ENCODE measurements at places on chromosomes 1 and 21.

DNA sequence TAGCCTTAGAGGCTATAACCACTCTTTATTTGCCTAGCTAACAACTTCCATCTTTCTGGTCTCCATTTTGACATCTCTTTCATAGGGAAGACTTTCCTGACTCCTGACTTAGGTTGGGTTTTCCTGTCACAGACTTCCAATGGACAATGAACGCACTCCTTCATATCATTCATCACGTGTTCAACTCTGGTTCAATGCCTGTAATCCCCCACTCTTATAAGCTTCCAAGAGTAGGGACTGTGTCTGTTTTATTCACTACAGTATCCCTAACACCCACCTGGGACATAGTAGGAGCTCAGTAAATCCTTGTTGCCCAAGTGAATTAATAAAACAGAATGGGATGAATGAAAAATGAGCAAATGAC, 4.6 kb downstream of the SLAMF1 start:
- DNase-seq, result no peak

DNA sequence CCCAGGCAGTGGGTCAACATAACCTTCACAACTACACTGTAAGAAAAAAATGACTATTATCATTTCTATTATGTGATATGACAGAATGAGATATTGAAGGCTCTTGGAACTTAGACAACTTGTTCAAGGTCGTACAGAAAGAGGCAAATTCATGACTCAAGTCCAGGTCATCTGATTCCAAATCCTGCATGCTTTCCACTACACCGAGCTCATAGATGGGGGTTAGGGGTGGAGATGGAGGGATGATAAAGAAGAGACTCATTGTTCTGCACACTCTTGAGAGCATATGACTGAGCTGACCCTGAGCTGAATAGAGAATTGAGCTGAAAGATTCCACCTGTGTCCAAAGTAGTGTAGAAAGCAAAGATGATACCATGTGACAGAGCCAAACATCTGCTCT, 2.8 kb downstream of the FCRL6 start:
- DNase-seq, result no peak

DNA sequence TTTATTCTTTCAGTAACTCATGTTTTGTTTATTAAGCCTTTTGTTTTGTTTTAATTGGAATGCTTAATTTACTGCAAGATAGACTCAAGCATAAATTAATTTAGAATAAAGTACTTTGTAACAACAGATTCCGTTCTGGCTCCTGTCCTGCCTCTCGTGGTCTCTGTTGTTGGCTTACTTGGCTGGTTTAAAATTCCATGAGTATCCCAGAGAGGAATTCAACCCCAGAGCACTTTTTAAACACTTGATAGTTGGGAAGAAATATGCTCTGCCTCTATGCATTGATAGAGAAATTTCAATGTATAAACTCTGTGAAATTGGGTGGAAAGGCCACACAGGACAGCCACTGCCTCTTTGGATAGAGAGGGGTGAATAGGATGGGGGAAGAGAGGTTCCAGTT, 89.7 kb downstream of the ATP5PO start:
- DNase-seq, result no peak

GRCh38 chr1:213067352-213067751, 16.3 kb downstream of the RPS6KC1 start:
- no peak for DNase-seq

- DNase-seq, result no peak
Measured at GRCh38 chr21:41396558-41397075, 29.4 kb upstream of the MX1 start.

DNA sequence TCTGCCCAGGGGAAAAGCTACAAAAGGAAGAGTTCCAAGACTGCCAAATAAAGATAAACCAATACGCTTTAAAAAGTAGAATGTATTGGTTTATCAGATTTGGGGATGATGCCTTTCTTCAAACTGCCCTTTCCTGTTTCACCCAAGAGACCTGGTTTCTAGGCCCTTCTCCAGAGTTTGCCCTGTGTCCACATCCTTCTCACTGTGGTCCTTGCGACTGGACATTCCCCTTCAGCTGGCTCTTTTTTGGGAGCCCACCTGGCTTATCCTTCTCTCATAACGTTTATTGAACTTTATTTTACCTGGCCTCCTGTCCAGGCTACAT, 490 bp upstream of the CZIB start:
- no peak for DNase-seq

- no peak for DNase-seq
Measured at GRCh38 chr1:81799939-81800694, 617 bp upstream of the ADGRL2 start.

DNA sequence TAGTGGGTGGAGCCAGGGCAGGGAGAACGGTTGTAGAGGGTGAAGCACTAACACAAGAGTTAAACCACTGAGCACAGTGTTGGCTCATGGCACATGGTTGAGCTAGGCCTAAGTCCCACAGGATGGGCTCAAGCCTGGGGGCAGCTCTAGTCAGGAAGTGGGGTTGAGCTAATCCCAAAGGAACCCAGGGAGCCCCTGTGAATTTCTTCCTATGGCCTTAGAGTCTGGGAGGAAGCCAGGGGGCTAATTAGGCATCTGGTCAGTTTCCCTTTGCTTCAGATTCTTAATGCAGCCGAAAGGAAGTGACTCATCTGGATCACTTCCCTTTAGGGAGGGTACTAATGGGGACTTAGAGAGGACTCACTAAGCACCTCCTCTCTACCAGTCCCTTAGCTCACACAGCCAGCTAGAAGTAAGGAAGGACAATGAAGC, 10.1 kb downstream of the CFAP45 start:
- no peak for DNase-seq

DNA sequence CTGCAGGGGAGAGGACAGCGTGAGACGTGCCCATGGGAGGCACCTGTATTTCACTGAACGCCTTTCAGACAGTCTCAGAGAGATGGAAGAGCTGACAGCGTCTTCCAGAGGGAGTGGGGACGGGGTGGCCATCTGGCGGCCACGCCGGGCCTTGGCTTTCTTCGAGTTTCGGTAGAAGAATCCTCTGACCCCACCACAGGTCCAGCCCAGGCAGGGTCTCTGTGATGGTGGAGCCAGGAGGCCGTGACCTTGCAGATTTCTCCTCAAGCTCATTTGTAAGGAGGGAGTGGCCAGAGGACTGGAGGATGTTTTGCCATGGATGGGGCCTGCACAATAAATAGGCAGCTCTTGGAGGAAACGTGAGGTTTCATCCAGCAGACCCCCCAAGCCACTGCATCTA, 47.6 kb upstream of the ADARB1 start:
- DNase-seq, result no peak

DNA sequence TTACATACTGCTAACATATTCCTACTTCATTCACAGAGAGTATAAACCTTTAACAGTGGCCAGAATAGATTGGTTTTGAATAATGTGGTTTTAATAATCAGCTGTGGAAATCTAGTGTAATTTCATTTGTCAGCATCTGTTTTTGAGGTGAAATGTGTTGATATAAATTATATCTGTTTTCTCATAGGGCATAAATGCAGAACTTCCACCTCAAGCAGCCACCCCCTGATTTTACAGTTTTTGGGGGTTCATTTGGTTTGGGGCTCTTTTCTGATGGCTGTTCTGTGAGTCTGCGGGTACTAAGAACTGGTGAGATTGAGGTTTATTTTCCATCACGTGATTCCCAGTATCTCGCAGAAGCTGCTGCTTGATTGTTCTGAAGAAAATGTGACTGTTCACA, 23.2 kb downstream of the EDARADD start:
- no peak for DNase-seq

DNA sequence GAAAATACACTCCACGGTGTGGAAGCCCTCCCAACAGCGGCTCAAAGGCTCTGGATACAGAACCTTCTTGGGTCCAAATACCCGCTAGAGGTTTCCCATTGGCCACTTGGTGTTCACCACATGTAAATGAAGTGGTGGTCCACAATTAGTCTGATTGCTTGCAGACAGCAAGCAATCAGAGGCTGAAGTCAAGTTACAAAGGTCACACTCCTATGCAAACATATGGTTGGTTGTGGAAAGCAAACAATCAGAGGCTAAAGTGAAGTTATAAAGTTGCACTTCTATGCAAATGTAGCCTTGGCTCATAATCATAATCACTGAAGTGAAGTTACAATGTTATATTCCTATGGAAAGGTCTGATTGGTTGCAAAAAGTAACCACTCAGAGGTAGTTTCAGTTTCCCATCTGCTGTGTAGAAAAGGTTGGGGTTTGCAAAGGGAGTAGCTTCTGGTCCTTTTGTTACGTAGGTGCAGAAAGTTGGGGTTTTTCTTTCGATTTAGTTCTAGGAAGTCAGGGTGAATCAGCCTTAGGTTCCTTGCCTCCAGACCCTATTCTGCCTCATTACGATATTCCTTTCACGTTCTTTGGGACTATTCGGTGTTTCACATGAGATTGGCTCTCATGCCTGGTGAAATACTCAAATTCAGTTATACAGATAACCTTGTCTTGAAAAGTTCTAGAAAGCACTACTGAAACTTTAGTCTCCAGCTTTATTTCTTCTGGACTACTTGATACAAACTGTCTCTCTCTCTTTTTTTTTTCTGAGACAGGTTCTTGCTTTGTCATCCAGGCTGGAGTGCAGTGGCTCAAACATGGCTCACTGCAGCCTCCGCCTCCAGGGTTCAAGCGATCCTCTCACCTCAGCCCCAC, 36.7 kb upstream of the MTF2 start:
- peak; percentile 1 for DNase-seq

DNA sequence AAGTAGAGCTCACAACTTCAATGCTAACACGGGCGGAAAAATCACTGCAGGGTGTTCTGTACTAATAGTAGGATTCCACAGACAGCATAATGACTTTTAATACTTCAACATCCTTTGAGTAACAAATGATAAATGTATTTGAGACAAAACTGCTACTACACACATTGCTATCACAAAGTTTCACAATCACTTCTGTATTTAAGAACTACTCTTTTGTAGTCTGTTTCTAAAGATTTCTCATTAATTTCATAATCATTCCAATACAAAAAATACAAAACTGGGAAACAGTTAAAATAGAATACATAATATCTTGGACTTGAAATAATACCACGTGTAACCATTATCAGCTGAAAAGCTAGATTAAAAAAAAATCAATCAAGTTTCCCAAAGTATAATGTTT, 2.7 kb downstream of the HMGN1 start:
- no peak for DNase-seq

GRCh38 chr1:230632273-230632873, 9.9 kb upstream of the COG2 start:
- no peak for DNase-seq

GRCh38 chr1:59384443-59384842, 87.5 kb downstream of the FGGY start:
- DNase-seq, result no peak

- no peak for DNase-seq
Measured at GRCh38 chr1:111747282-111747734, 8.1 kb upstream of the INKA2 start.

- DNase-seq, result peak; percentile 100
Measured at GRCh38 chr1:110963691-110964454, at the start of gene LRIF1. LRIF1 (minus strand) TSS chr1:110963922; CDS start chr1:110963688, 234 bp downstream.

DNA sequence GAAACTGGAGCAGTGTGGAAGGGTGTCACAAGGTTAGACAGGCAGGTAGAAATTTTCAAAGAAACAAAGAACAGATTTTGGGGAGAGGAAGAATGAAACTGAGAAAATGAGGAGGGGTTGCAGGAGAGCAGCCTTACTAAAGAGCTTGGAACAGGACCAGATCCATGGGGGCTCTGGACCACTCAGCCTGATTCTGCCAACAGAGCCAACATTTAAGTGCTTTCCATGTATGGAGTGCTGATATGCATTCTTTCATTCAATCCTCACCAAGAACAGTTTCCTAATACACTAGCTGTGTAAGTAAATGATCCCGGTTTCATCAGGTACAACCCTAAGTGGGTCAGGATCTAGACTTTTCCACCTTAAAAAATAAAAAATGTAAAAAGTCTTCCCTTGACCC, 16.2 kb downstream of the LPGAT1 start:
- DNase-seq, result no peak

- no peak for DNase-seq
Measured at GRCh38 chr1:185880779-185881333, 146.7 kb downstream of the HMCN1 start.

GRCh38 chr1:234545517-234546386, 64.2 kb downstream of the IRF2BP2 start:
- no peak for DNase-seq

GRCh38 chr1:101260556-101261350, 23.9 kb downstream of the S1PR1 start:
- no peak for DNase-seq

GRCh38 chr1:208101661-208102431, 142.3 kb downstream of the PLXNA2 start:
- DNase-seq, result no peak
